ENCODE measurements at places on chromosomes 11 and 22.

DNA sequence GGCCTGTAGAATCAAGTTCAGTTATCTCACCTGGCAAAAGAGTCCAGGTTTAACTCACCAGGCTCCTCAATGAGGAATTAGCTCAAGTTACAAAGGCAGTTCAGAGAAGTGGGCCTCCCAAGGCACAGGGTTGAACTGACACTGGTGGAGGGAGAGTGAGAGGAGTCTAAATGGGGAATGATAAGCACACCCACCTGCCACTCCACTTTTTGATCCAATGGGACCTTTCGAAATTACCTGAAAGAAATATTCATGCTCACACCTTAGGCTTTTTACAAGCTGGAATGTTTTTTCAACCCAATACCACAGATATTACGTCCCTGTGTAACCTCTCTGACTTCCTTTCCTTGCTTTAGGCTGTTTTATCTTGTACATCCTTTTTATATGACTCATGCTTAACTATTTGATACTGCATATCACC, 642.7 kb upstream of the TENM4 start:
- no peak for DNase-seq

GRCh38 chr22:45788522-45788921, 116.9 kb downstream of the ATXN10 start:
- no peak for DNase-seq

DNA sequence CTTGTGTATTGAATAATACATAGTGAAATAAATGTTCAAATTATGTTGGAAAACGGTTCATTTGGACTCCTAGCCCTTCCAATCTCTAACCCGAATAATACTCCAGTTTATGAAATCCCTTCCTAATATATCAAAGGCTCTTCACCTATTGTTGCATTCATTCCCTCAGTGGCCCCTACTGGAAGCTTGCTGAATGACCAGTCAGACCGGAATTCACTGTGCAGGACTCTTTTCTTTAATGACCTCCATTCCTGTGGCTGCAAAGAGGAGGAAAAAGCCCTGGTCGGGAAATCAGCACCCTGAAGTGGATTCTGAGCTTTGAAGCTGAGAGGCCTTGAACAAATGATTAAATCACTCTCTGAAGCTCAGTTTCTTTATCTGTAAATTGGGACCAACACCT, 19.1 kb upstream of the RCN1 start:
- no peak for DNase-seq

DNA sequence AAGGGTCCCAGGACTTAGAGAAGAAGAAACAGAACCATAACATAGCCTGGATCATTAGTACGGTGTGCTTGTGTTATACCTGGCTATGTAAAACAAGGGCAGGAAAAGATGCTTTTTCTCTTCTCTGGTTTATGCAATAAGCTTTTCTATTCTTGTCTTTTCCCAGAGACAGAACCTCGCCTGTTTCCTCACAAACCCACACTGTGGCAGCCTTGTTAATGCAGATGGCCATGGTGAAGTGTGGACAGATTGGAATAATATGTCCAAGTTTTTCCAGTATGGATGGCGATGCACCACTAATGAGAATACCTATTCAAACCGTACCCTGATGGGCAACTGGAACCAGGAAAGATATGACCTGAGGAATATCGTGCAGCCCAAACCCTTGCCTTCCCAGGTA, 2.9 kb downstream of the CFAP68 start:
- DNase-seq: no peak

GRCh38 chr11:45343444-45343843, 57.3 kb upstream of the SYT13 start:
- DNase-seq: no peak

DNA sequence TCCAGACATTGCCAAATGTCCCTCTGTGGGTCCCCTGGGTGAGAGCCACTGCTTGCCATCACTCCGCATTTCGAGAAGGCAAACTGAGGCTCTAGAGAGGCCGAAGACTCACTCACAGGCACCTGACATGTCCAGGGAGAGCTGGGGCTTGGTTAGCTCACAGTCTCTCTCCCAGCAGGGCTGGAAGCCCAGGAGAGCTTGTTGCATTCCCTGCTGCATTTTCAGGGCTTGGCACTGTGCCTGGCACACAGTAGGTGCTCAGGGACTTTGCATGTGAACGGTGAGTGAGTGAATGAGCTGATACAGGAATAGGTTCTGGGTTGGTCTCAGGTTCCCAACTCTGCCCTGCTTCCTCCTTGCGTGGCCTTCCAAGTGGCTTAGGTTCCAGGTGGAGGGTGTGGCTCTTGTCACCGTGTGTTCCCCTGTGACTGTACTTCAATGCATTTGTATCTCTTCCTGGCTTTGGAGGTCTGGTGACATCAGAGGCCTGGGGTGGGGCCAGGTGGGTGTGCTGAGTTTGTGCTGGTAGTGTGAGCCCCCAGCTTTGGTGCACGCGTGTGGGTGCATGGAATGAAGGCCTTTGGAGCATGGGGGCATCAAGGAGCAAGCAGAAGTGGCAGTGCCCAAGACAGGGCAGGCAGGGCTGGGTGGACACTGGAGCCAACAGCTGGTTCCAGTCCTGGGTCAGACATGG, 18.4 kb upstream of the SMIM38 start:
- no peak for DNase-seq

DNA sequence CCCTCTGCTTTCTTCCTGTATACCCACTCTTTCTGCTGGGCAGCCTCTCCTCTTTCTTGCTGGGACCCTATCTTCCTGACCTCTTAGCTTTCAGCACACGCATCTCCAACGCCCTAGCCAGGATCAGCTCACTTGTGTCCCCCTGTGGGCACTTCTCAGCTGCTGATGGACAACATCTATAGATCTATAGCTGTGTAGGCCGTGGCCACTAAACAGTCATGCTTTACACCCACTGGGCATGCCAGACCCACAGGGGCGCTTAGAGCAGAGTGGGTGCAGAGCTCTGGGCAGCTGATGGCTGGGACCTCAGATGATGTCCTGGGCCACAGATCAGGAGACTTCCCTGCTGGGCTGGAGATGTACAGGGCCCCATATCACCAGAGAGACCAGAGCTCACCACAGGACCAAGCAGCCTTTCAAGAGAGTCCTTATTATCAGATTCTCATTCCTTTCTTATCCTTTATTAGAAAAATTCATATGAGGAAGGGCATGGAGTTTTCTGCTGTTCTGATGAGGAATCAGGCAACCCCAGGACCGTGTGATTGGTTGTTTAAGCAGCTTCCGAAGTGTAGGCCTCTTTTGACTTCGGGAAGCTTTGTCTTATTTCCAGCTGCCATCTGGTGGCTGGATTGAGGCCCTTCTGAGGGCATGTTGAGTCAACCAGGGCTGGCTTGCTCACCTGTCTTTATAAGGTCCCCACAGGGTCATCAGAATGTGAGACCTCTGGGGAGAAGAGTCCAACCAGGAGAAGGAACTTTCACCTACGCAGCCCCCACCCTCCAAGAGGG, 60.5 kb downstream of the OSBP2 start:
- DNase-seq: peak; percentile 55

GRCh38 chr11:90753546-90753945, 530.7 kb upstream of the CHORDC1 start:
- no peak for DNase-seq

- no peak for DNase-seq
Observed at GRCh38 chr11:34161812-34162492, 56.5 kb downstream of the NAT10 start.

DNA sequence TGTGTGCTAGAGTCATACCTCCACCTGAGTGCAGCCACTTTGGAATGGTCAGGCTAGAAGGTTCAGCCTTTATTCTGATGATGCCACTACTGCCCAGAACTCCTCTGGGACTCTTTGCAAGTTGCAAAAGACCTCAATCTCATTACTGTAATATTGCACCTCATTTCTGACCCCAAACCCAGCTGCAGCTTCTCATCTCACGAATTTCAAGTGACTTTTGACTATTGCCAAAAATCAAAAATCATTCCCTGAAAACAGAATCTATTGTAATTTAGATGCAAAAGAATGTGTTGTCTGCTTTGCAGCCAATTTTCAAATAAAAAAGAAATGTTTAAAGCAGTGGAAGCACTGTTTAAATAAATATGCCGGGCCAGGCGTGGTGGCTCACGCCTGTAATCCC, 25.2 kb downstream of the GVQW3 start:
- no peak for DNase-seq

DNA sequence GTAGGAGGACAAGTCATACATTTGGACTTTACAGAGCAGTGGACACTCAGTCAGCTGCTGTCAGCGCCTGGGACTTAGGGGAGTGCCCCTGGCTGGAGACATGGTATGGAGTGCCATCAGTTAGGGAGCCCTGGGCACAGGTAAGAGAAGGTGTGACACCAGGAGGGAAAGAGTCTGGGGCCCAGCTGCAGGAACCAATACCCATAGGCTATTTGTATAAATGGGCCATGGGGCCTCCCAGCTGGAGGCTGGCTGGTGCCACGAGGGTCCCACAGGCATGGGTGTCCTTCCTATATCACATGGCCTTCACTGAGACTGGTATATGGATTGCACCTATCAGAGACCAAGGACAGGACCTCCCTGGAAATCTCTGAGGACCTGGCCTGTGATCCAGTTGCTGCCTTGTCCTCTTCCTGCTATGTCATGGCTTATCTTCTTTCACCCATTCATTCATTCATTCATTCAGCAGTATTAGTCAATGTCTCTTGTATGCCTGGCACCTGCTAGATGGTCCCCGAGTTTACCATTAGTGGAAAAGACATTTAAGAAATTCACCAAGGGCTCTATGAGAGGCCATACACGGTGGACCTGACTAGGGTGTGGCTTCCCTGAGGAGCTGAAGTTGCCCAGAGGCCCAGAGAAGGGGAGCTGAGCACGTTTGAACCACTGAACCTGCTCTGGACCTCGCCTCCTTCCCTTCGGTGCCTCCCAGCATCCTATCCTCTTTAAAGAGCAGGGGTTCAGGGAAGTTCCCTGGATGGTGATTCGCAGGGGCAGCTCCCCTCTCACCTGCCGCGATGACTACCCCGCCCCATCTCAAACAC, 850 bp upstream of the MIF start:
- DNase-seq: no peak

DNA sequence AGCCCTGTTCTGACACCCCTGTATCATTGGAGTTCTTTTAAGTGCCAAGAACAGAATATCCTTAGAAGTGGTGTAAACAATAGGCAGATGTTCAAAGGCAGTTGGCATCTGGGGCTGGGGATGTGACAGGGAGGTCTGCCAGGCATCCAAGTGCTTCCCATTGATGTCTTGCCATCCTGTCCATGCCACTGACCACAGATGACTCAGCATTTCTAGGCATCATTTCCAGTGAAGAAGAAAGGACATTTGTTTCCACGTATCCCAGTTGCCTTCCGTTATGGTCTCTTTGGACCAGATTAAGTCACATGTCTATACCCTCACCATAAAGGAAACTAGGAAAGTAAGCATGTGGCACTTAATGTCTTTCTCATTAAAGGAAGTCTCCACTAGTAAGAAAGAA, 76.7 kb upstream of the BARX2 start:
- DNase-seq: no peak

- no peak for DNase-seq
Observed at GRCh38 chr22:24232124-24232523, 12.8 kb downstream of the GGT5 start.

DNA sequence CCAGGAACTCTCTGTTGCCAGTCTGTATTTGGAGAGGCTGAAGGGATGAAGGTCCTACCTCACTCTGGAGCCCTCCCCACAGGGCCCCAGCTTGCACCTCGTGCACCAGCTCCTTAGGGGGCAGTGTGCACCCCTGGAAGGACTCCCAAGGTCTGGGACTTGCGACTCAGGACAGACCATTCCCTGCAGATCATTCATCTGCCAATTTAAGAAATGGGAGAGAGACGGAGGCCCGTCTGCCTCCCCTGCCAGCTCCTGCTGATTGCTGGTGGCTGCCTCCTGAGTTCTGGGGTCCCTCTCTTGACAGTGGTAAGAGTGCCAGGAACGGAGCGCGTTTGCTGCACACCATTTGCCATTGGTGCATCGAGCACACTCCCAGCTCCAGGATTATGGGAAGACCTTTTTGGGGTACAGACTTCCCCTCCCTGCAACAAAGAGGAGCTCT, 27.4 kb upstream of the MALAT1 start:
- no peak for DNase-seq
